Smooth muscle cell of the pulmonary artery (primary cell): ENCODE measurements at places on chromosomes 2 and 18. TPM values are rescaled to one million over a fixed set of nuclear protein-coding genes. Genes with fewer than 3 reads are reported as not detected.

Gene FNDC4
- total RNA-seq = 39.9 and 52.9 TPM in 2 replicates

Gene TEX261
- 49.8 and 61.1 TPM in 2 replicates for total RNA-seq

Gene MITD1
- total RNA-seq = 11.9 TPM in 2 replicates

Gene ABCG8
- not detected in 2 replicates for total RNA-seq

Gene CRYBA2
- not detected in 2 replicates for total RNA-seq

Gene GCG
- not detected in 2 replicates for total RNA-seq

Gene APCDD1
- 0.96 and 8.2 TPM in 2 replicates for total RNA-seq

Gene SCN3A
- 0.40 and 0.85 TPM in 2 replicates for total RNA-seq

Gene MATN3
- 1.5 and 3.4 TPM in 2 replicates for total RNA-seq

Gene SOCS6
- 35.7 and 42.7 TPM in 2 replicates for total RNA-seq

Gene TM4SF20
- total RNA-seq = 0.07 TPM in 1 of 2 replicates, not detected in the other
